ENCODE measurements at places on chromosomes 11 and 22.

DNA sequence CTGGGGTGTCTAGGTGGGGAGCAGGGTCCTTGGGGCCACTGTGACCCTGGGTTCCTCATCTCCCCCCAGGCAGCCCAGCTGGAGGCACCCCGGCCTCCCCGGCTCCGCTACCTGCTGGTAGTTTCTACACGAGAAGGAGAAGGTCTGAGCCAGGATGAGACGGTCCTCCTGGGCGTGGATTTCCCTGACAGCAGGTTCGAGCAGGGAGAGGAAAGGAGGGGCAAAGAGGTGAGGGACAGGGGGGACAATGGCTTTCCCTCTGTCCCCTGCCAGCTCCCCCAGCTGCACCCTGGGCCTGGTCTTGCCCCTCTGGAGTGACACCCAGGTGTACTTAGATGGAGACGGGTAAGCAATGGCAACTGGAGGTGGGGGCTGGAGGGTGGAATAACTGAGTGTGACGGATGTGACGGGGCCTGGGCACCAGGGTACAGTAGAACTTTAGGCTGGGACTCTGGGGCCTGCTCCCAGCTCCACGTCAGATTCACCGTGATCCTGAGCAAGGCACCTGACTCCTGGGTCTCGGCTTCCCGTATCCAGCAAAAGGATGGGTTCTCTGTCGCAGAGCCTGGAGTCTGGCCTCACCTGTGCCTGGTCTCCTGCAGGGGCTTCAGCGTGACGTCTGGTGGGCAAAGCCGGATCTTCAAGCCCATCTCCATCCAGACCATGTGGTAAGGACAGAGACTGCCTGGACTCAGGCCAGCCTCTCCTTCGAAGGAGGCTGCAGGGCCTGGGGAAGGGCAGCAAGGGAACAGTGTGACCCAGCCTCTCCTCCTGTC, 3.6 kb downstream of the SSH3 start:
- DNase-seq: no peak

DNA sequence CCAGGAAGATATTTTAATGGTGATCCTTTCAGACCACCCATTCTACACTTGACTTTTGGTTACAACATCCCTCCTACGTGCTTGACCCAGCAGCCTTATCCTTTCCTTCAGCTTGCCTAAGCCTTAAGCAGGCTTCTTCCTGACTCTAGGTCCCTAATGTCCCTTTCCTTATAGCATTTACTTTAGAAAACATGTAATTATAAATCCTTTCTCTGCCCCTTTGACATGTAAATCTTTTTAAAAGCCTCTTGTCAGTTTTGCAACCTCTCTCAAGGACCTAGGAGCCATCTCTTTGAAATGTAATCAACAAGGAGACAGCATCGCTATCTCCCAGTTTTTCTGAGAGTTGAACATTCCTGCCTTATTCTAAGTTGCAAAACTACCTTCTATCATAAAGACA, 1255.2 kb downstream of the LRRC4C start:
- no peak for DNase-seq

GRCh38 chr11:45617871-45618601, 47.4 kb downstream of the CHST1 start:
- no peak for DNase-seq

- no peak for DNase-seq
Observed at GRCh38 chr11:56013805-56014204, 13.6 kb upstream of the OR5AS1 start.

GRCh38 chr11:12674571-12674935, 332 bp downstream of the TEAD1 start:
- no peak for DNase-seq

DNA sequence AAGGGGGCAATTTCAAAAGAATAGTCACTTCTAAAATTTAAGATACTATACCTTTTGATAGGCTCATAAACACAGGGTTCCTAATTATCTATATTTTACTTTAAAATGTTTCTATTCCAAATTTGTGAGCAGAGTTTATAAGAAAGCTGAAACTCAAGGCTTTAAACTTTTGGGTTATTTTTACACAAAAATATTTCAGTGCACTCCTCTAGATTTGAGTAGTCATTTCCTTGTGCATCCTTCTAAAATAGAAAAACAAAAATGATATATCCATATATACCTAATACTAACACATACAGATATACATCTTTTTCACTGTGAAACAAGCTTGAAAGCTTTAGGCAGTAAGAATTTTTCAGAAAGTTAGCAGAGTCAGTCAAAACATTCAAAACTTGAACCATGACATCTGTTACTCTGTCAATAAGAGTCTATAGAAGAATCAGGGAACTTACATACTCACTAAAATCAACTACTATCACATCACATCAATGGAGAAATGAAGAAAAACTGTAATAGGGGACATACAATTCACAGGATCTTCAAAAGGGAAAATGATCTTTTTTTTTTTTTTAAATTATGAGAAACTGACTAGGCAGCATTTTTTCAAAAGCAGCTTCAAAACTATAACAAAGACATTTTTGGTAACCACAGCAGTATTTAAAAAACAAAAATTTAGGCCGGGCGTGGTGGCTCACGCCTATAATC, 5.1 kb downstream of the PHF21A start:
- DNase-seq: no peak

DNA sequence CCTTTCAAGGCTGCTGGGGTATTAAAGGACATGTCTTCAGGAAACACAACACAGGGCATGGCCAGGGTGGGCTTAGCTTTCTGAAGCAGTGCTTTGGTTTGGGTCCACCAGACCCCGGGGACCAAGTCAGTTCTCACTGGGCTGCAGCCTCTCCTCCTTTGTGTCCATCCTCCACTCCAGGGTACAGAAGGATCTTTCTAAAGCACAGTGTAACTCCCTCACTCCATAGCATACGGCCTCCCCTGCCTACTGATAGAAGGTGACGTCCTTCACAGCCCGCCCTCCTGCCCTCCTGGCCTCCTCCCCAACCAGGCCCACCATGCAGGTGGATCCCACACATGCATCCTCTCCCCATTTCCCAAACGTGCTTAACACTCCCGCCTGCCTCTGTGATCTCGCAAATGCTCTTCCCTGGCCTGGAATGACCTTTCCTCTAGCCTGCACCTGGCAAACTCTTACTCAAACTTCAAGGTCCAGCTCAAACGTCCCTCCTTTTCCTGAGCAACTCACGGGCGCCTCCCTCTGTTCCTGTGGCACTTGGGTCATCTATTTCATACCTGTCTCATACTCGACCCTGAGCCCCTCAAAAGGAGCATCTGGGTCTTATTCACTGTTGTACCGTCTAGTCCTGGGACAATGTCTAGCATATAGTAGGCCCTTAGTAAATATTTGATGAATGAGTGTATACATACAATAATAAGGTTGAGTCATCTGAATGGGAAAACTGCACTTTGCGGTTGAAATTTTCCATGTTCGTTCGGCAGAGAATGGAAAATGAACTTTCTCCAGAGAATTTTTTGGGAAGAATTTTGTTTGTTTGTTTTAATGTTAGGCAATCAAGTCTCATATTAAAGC, 187.7 kb downstream of the EFCAB6 start:
- DNase-seq: no peak

GRCh38 chr11:1224111-1224490, 1.2 kb downstream of the MUC5B start:
- DNase-seq: no peak

DNA sequence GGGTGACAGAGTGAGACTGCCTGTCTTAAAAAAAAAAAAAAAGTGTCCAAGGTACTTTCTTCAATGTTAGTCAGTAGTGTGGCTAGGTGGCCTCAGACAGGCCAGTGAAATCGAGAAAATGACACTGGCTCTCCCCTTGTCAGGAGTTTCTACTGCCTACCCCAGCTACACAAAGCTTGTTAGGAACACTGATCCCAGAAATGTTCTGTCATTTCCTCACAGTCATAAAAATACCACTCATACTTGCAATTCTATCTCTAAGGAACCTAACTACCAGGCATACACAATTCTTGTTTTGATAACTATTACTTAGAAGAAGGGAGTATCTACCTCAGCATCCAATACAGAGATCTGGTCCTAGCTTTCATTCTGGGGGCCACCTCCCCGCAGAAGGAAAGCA, 31.3 kb downstream of the ATP6V1E1 start:
- DNase-seq: no peak

DNA sequence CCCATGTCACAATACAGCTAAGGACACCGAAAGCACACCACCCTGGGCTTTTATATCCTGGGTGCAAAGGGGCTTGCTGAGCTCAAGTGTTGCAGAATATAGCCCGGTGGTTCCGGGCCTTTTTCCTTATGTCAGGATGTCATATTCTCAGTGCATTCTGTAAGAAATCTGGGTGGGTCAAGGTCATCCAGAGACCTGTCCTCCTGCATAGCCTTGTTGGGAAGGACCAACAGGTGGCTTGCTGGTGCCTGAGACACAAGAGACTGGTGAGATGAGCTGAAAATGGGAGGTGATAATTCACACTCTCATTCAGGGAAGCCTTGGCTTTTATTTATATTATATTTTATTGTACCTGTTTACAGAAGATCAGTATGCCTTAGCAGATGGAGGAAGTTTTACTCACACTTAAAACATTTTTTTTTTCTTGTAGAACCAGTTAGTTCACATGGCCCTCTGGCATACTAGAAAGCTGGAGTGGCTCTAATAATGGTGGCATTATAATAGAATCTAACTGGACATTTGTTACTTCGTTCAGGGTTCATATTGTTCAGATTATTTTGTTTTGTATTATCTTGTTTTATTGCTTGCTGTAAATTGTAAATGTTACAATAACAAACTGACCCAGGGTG, 14.6 kb upstream of the TMEM123 start:
- DNase-seq: peak; percentile 43

DNA sequence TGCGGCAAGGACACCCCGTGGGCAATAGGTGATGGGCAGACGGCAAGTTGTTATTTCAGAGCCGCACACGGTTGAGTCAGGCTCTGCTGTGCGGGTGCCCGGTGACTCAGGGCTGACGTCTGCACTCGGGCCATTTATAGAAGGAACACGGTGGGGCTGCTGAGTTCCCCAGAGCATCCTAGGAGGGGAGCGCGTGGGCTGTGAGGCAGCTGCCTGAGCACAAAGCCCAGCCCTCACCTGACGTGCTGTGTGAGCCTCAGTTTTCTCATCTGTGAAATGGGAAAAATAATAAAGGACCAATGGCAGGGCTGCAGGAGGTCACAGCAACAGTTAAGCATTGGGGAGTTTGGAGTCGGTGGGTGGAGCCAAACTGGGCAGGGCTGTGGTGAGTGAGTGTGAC, 11.3 kb upstream of the RHOD start:
- no peak for DNase-seq

- no peak for DNase-seq
Observed at GRCh38 chr11:86174101-86175046, 70.2 kb upstream of the EED start.

- DNase-seq: no peak
Observed at GRCh38 chr11:35038211-35038928, 100.6 kb upstream of the CD44 start.

DNA sequence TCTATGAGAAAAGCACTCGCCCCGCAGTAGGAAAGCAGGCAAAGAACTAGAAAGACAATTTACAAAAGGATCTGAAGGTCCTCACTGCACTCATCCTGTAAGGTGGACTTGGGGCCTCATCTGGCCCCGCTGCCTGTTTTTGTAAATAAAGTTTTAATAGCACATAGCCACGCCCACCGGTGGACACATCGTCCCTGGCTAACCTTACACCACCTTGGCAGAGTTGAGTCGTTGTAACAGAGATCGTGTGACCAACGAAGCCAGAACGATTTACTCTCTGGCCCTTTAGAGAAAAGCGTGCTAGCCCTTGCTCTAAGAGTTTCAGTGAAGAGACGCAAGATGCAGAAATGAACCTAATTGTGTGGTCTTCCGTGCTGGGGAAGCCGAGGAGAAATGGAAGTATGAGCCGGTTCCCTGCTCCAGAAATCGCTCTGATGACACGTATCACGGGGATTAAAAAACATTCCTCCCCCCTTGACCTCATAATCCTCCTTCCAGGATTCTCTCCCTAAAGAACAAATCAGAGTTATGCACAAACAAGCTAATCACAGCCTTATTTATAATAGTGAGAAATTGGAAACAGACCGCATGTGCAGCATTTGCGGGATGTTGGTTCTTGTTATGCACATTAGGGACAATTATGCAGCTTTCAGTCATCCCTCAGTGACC, 80.1 kb downstream of the CDKN1C start:
- DNase-seq: no peak
